Stimulated activated CD8-positive, alpha-beta memory T cell treated with anti-CD3 and anti-CD28 coated beads, Interleukin-15, amount 100 ng/mL, for 1 hour (primary cell): ENCODE measurements at places on chromosomes 16 and 17.

- DNase-seq = no peak
Observed at GRCh38 chr17:33603789-33604188, 310.7 kb upstream of the ASIC2 start.

GRCh38 chr16:12236589-12236988 is 260.1 kb downstream of the SNX29 start:
- no peak for DNase-seq

- DNase-seq = no peak
Observed at GRCh38 chr16:57614536-57614935, 13.9 kb upstream of the ADGRG1 start.

GRCh38 chr16:88681084-88681680 is 5.1 kb downstream of the SNAI3 start:
- DNase-seq = no peak

DNA sequence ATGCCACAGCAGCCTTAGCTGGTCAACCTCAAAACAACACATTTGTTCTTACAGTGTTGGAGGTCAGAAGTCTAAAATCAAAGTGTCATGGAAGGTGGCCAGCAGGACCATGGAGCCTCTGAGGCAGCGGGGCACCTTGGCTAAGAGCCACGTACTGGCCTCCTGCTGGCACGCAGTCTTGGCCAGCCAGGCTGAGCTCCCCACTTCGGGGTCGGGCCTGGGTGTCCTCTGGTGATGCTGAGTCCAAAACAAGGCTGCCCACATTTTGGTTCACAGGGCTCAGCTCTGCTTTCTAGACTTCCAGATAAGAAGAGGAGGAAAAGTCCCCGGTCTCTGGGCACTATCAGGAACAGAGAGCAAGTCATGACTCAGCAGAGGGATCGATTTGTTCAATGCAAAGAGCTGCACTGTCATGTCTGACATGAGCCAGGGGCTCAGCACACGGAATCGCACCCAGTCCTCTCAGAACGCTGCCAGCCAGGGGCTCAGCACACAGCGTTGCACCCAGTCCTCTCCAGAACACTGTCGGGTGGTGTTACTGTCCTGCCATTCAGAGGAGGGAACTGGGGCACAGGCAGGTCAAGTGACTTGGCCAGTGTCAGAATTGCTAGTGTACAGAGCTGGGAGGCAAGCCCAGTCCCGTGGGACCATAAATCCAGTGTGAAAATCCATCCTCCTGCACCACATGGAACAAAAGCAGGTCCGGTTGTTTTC is 2.5 kb downstream of the LGALS9 start:
- DNase-seq = no peak
